ENCODE measurements at places on chromosomes 5 and 9. TPM values are rescaled to one million over a fixed set of nuclear protein-coding genes. Genes with fewer than 3 reads are reported as not detected.

GPRIN1 gene
- 10.7 TPM for total RNA-seq

SOWAHA gene
- total RNA-seq, result not detected

DNA sequence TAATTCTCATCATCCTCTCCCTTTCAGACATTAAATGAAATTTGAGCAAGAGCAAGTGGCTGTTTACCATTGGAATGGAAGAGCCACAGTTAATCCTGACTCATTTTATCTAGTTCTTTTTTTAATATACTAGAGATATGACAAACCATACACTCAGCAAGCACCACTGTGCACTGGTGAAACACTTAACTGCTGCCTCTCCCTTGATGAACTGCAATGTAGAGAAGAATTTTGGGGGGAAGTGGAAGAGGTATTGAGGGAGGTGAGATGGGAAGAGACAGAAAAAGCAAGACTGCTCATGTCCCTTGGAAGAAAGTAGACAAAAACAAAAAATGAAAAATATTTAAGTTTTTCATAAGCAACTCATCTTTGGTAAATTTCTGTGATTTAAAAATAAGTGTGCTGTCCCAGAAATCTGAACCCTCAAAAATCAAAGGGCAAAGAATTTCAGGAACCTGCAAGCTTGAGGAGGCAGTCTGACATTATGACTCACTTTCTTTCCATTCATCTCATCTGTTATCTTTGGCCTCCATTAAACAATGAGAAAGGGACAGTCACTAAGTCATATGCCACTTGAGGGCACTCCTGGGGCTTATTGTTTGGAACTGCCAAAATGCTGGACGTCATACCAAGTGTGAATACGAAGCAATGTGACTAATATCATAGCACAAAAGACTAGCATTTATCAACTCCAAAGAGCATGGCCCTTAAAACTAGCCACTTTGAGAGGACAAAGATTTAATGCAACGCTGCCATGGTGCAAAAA, 566.8 kb upstream of the DMAC1 start:
- H3K27me3 ChIP-seq, result no peaks in the 10 kb centered on the region
- no peak overlapping the region for H3K4me3 ChIP-seq
- H3K36me3 ChIP-seq, result no peaks in the 10 kb centered on the region
- no peak for DNase-seq

- H3K36me3 ChIP-seq, result peaks cover 5% of the 10 kb centered on the region
- no peak for DNase-seq
- no peaks in the 10 kb centered on the region for H3K27me3 ChIP-seq
- H3K27ac ChIP-seq, result no peak overlapping the region
- peaks cover 53% of the 10 kb centered on the region for H3K4me1 ChIP-seq
Observed at GRCh38 chr5:177094224-177095087, 7.7 kb downstream of the FGFR4 start.

- H3K27ac ChIP-seq, result no peak overlapping the region
- no peak for DNase-seq
- H3K27me3 ChIP-seq, result peaks cover 38% of the 10 kb centered on the region
- no peak overlapping the region for H3K4me3 ChIP-seq
- H3K36me3 ChIP-seq, result no peaks in the 10 kb centered on the region
Observed at GRCh38 chr5:73229271-73229670, 56.3 kb downstream of the TMEM174 start.

GRCh38 chr5:157860898-157861890, 2.2 kb upstream of the CLINT1 start:
- no peak overlapping the region for H3K4me3 ChIP-seq
- H3K36me3 ChIP-seq, result peaks cover 8% of the 10 kb centered on the region
- H3K27me3 ChIP-seq, result no peaks in the 10 kb centered on the region
- H3K27ac ChIP-seq, result no peak overlapping the region
- DNase-seq, result no peak
